Natural killer cell treated with Interleukin-12 subunit alpha and Interleukin-12 subunit beta and Interleukin-15 and Interleukin-18, amount 100 ng/mL, for 72 hours (primary cell): ENCODE measurements at places on chromosomes 2 and 18.

- no peak for DNase-seq
Observed at GRCh38 chr18:21991886-21992285, 177.5 kb upstream of the GATA6 start.

DNA sequence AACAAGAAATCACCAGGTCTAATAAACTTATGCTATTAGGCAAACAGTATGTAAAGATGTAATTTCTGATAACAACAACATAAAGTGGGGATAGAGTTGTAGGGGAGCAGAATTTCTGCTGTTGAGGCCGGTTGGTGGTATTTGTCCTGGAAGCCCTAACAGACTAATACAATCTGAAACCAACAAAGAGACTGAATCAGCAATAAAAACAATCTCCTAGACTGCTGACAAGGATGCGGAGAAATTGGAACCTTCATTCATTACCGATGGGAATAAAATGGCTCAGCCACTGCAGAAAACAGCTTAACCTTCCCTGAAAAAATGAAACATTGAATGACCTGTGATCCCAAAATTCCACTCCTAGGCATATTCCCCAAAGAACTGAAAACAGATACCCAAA, 88.7 kb downstream of the GYPC start:
- no peak for DNase-seq

GRCh38 chr2:12928775-12929401, 212.2 kb downstream of the TRIB2 start:
- no peak for DNase-seq

DNA sequence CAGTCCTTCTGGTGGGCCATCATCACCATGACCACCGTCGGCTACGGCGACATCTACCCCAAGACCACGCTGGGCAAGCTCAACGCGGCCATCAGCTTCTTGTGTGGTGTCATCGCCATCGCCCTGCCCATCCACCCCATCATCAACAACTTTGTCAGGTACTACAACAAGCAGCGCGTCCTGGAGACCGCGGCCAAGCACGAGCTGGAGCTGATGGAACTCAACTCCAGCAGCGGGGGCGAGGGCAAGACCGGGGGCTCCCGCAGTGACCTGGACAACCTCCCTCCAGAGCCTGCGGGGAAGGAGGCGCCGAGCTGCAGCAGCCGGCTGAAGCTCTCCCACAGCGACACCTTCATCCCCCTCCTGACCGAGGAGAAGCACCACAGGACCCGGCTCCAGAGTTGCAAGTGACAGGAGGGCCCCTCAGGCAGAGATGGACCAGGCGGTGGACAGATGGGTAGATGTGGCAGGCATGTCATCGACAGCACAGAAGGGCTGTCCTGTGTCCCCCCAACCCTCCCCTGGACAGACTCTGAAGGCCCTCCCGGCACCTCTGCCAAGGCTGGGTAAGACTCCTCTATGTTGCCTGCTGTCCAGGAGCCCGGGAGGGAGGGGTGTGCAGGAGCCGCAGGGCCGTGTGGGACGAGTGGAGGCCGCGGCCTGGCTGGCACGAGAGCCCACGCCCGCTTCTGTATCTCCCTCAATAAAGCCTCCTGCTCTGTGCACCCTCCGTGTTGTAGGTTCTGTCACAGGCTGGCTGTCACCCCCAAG, 2.0 kb downstream of the KCNF1 start:
- DNase-seq: no peak

- DNase-seq: no peak
Observed at GRCh38 chr2:222912117-222912516, 51.3 kb downstream of the ACSL3 start.

- no peak for DNase-seq
Observed at GRCh38 chr18:48583573-48583972, 44.7 kb downstream of the CTIF start.

GRCh38 chr2:138035608-138036217, 71.4 kb downstream of the HNMT start:
- no peak for DNase-seq

DNA sequence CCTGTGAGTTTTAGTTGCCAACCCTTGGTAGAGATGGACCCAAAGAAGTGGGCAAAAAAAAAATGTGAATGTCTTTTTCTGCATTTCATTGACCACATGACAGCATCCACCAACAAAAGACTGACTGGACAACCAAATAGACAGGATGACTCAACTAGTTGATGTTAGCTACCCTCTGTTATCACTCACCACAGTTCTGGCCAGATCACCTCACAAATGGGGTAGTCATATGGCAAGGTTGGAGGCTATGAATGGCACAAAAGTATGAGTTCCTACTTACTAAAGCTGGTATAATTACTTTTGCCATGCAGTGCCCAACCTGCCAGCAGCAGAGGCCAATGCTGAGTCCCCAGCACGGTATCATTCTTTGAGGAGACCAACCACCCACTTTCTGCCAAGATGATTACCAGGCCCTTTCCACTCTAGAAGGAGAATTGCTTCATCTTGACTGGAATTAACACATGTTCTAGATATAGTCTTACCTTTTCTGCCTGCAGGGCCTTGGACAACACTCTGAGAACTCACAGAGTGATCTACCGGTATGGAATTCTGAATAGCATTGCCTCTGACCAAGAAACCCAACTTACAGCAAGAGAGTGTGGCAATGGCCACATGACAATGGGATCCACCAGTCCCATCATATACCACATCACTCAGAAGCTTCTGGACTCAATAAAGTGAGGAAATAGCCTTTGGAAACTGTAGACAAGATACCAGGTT, 20.1 kb upstream of the TCF7L1 start:
- DNase-seq: no peak

DNA sequence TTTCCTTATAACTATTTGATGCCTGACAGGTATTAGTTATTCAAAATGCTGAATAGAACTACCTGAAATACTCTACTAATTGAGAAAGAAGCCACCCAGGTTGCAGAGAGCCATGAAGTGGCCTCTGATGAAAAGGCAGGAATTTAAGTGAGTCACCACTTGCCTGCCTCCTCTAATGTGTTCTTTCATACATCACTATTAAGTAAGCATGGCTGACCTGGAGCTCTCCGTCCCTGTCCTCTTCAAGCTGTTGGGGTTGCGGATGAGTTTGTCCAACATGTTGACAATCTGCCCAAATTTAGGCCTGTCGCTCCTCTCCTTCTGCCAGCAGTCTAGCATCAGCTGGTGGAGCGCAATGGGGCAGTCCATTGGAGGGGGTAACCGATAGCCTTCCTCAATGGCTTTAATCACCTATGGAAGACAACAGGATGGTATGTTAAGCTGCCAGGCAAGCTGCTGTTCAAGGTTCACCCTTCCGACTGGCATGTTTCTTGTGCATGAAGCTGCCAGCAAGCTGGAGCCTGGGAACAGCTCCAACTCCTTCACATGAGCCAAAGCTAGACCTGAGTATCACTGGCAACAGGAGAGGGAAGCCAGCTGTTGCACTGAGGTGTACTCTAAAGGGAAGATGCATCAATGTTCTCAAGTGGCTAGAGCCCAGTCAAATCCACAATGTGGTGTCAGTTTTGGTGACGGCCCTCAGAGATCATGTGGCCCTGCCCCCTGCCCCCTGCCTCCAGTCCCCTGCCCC, 142.2 kb downstream of the EPHA4 start:
- no peak for DNase-seq

GRCh38 chr18:63022429-63023022, 297.0 kb downstream of the BCL2 start:
- DNase-seq: no peak

DNA sequence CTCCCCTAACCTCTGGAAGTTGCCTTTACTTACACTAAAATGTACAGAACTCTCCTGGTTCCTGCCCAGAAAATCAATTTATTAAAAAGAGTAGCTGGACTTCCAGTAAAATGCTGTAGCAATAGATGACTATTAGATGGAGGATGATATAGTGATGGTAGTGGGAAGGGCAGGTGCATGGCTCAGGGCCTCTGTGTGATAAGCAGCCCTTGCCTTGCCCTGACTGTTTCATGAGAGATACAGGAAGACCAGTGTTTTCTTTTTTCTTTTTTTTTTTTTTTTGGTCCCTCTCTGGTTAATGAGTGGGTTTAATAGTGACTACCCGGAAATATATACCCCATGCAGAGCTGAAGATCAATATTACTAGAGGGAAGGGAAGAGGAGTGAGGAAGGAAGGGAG, 48.7 kb upstream of the NEDD4L start:
- DNase-seq: no peak

DNA sequence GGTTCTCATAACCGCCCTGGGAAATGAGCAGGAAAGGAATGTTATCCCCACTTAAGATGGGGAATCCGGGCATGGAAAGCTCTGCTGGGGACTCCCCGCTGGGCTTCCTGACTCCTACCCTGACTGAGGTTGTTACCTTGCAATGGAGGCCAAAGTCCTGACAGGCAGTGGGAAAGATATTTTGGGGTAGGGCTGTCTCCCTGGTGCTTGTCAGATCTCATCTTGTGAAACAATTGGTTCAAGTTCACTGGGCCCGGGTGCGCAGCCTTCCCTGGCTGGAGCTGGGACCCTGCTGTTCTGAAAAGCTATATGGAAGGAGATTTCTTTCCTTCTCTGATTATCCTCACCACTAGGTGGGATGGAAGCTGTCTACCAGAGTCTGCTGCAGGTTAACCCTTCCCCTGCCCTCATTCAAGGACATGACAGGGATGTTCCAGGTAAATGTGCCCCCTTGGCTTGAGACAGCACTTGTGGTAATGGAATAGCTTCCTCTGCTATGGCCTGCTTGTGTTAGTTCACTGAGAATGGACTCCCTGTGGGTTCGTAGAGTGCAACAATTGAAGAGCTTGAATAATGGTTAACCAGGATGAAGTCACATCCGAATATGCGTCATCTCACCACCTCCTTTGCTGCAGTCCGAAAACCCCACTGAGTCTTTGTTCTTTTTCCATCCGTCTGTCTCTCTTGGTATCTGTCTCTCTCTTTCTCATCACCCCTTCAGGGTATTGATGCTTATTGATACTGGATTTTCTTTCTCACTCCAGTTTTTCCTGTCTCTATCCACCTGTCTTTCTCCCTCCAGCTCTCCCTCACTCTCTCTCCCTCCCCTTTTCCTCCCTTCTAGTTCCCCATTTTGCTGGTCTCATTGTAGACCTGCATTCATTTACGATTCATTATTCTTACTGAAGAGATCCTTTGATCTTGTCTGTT, 67.8 kb upstream of the EPAS1 start:
- no peak for DNase-seq

- no peak for DNase-seq
Observed at GRCh38 chr2:164935118-164936101, 19.9 kb downstream of the SLC38A11 start.

DNA sequence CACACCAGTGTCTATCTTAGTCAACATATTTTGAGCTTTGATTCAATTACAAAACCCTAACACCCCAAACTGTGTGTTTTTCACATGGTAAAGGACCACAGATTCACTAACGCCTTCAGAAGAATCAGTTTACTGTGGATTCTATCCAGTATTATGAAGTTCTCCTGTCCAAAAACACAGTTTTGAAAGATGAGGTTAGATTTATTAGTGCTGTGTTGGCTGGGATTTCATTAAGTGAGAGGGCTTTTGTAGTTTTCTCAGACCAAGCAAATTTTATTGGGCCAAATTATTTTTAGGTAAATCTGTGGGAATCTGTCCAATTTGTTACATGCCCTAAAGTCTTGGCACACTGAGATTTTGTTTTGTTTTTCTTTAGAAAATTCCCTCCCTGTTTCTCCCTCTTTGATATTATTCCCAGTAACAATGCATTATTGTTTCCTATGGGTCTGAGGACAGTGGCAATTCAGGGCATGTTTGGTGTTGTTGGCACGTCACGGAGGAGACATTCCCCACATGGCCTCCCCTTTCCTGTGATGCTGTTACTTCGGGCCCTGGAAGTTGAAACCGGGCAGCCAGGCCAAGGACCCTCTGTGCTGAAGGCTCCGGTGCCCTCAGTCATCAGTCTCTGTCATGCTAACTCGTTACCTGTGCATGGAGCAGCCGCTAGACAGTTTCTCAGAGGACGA, 87.5 kb upstream of the ALKAL2 start:
- no peak for DNase-seq

- DNase-seq: no peak
Observed at GRCh38 chr2:204046145-204046544, 109.6 kb downstream of the ICOS start.

- no peak for DNase-seq
Observed at GRCh38 chr18:72273025-72273424, 271.1 kb downstream of the CBLN2 start.
